WTC11 (cell line): ENCODE measurements at places on chromosomes 1 and 21.

DNA sequence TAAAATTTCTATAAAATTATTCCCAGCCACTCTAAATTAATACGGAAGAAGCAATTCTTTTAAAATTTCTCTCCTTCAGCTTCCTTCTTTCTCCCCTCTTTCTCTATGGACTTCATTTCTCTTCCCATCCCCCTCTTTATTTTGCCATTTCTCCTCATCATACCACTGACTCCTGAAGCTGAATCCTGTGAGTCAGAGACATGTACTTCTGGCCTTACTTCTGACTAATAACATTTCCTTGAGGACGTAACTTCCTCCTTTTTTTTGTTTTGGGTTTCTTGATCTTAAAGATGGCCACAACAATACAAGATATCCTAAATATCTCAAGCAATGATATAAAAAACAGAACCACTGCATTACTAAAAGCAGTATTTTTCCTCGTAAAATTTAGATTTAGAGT is 63.6 kb upstream of the DENND1B start:
- no peaks in the 10 kb centered on the region for H3K36me3 ChIP-seq
- H3K4me1 ChIP-seq, result peaks cover 11% of the 10 kb centered on the region
- no peaks in the 10 kb centered on the region for H3K27me3 ChIP-seq

DNA sequence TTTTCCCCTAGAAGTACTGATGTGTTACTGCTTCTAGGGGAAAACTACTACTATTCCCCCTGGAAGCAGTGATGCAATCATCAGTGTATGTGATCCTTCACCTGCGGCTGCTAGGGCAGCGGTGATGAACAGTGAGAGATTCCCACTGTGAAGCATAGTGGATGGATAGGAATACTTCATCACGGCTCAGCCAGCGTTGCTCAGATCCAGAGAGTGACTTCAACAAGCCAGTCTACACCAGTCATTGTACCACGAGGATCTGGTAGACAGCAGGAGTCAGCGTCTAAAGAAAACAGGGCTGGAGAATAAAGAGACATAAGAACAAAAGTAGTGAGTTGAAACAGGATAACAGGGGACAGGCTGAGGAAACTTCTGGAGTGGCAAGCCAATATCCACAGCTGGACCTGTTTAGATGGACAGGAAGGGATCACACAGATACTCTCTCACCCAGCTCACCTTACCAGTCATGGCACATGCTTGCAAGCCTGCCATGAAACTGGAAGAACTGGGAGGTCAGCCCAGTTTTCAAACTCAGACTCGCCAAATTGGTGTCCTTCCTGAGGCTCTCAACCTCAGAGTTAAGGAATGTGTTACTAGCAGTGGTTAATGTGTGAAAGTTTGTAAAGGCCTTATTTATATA is 42.4 kb upstream of the LRRC52 start:
- no peaks in the 10 kb centered on the region; the same call in 1 of the 2 replicates for H3K4me1 ChIP-seq
- H3K36me3 ChIP-seq, result no peaks in the 10 kb centered on the region
- no peaks in the 10 kb centered on the region for H3K27me3 ChIP-seq
- H3K27ac ChIP-seq, result no peak overlapping the region
- DNase-seq, result no peak

DNA sequence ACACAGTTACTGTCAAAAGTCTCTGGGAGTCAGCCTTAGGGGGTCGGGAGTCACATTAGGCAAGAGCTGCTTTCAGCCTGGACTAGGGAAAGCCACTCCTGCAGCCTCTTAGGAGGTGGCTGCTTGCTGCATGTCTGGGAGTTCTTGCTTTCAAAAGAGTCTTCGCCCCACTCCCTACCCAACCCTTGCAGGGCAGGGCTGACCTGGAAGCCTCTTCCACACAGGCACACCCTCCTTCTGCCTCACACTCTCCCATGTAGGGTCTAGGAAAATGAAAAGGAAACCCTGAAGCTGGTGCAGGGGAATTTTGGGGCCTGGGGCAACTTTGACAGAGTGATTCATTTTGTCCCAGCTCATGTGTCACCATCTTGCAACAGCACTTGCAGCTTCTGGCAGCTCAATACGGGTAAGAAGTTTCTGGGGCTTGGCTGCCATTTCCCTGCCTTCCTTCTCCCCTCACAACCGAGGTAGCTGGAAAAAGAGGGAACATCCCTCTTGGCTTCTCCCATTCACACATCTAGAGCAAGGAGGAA is 37.3 kb downstream of the KCND3 start:
- no peak for DNase-seq
- no peaks in the 10 kb centered on the region for H3K36me3 ChIP-seq
- H3K27me3 ChIP-seq, result peaks cover 6% of the 10 kb centered on the region; the same call in 1 of the 2 replicates
- H3K4me1 ChIP-seq, result peaks cover 12% of the 10 kb centered on the region

GRCh38 chr1:98975113-98975512 is 29.5 kb downstream of the PLPPR5 start:
- H3K4me3 ChIP-seq, result no peak overlapping the region
- peaks cover 40% of the 10 kb centered on the region for H3K4me1 ChIP-seq
- no peak for DNase-seq
- no peaks in the 10 kb centered on the region for H3K36me3 ChIP-seq
- no peaks in the 10 kb centered on the region for H3K27me3 ChIP-seq

DNA sequence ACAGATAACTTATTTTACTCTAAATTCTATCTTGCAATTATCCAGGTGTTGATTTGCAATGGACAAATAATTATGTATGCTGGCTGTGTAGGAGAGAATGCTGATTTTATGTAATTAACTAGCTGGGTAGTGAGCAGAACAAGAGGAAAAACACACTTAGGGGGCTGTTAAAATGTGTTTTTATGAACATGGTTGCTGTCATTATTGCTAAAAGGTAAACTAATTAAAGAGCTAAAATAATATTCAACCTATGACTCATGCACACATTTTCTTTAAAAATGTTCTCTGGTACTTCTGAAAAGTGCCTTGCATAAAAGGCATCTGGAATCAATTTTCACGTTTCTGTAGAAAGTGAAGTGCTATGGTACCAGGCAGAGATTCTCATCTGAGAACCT is 192.8 kb upstream of the C8B start:
- peaks cover 62% of the 10 kb centered on the region for H3K4me1 ChIP-seq
- no peak overlapping the region for H3K27ac ChIP-seq
- H3K27me3 ChIP-seq, result no peaks in the 10 kb centered on the region

GRCh38 chr1:52127181-52128180 is 14.4 kb upstream of the ZFYVE9 start:
- no peak overlapping the region for H3K4me3 ChIP-seq
- no peaks in the 10 kb centered on the region for H3K4me1 ChIP-seq
- H3K27ac ChIP-seq, result no peak overlapping the region
- DNase-seq, result no peak
- no peaks in the 10 kb centered on the region for H3K36me3 ChIP-seq

DNA sequence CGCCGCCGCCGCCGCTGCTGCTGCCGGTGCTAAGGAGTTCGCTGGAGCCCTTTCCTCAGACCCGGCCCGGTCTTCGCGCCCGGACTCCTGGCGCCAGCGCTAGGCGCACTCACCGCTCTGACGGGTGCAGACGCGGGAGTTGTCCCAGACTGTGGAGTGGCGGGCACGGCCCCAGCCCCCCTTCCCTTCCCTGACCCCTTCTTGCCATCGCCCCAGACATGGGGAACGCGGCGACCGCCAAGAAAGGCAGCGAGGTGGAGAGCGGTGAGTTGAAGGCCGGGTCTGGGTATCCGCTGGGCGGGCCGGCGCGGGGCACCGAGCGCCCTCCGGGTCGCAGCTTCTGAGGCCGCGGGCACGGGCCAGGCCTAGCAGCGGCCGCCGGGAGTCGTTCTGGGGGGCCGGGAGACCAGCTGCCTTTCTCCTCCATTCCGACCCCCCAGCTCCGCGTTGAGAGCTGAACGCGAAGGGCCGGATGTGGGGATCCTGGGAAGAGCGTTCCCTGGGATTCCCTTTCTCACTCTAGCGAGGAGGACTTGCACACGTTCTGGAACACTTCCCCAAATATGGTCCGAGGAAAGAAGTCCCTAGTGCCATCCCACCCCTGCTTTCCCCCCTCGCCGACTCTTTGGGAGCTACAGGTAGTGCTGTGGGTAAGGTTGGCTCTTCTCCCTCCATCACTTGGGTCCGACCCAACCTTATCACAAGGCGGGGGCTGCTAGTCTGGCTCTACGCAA is 65.8 kb upstream of the PRKACB start:
- H3K27me3 ChIP-seq, result no peaks in the 10 kb centered on the region
- peaks cover 15% of the 10 kb centered on the region for H3K4me1 ChIP-seq
- no peaks in the 10 kb centered on the region for H3K36me3 ChIP-seq
- H3K4me3 ChIP-seq, result peak overlapping the region; percentile 87

GRCh38 chr21:29753216-29753615 is 186.6 kb downstream of the GRIK1 start:
- no peak for DNase-seq
- H3K27me3 ChIP-seq, result no peaks in the 10 kb centered on the region
- no peak overlapping the region for H3K27ac ChIP-seq
- H3K4me3 ChIP-seq, result no peak overlapping the region
- peaks cover 20% of the 10 kb centered on the region for H3K4me1 ChIP-seq

- no peak for DNase-seq
- H3K4me3 ChIP-seq, result no peak overlapping the region
- no peaks in the 10 kb centered on the region for H3K27me3 ChIP-seq
- peaks cover 12% of the 10 kb centered on the region; the same call in 1 of the 2 replicates for H3K36me3 ChIP-seq
Observed at GRCh38 chr1:64495878-64496277, 25.9 kb downstream of the CACHD1 start.

DNA sequence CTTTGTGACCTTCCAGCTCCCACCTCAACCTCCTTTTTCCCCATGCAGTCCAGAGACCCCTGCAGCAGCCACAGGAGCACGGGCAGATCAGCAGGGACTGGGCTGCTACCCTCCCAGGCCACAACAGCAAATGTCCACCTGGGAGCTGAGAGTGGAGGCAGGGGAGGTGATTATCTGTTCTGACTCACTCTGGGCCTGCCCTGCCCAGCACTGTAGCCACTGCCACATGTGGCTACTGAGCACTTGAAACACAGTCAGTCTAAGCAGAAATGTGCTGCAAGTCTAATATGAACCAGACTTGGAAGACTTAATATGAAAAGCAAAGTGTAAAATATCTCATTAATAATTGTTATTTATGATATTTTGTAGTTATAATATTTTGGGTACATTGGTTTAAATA is 148.9 kb upstream of the VANGL1 start:
- no peak overlapping the region for H3K4me3 ChIP-seq
- H3K36me3 ChIP-seq, result no peaks in the 10 kb centered on the region
- peaks cover 10% of the 10 kb centered on the region for H3K4me1 ChIP-seq
- DNase-seq, result no peak

DNA sequence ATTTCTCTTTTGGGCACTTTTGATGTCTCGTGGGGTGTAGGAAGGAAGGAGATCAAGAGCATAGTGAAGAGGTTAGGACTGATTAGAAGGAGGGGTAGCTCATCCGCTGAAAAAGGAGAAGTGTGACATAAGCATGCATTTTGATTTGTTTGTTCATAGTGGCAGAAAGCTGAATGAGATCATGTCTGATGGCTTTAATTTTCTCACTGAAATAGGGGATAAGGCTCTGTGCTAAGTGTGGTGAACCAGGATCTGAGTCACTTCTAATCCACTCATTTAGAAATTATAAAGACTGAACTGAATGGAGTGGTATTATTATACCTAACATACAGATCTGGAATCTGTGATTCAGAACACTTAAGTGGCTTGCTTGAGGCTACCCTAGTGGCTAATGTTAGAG is 344.5 kb downstream of the PDE4B start:
- H3K4me3 ChIP-seq, result no peak overlapping the region
- no peak for DNase-seq
- no peak overlapping the region for H3K27ac ChIP-seq
- H3K36me3 ChIP-seq, result no peaks in the 10 kb centered on the region
- no peaks in the 10 kb centered on the region for H3K4me1 ChIP-seq

DNA sequence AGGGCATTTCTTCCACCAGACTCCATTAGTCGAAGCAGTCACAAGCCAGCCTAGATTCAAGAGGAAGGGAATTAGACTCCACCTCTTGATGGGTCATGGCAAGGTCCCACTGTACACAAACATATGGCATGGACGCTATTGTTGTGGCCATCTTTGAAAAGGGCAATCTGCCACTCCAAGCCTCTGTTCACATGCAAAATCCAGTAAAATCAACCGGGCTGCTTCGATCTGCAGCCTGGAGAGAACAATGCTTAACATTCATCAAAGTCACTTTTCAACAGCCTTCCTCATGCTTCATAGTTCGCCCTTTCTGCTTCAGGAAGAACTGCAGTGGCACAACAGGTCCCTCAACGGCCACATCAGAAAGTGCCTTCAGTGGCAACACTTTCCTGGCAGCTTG is 28.0 kb upstream of the GJB5 start:
- peaks cover 19% of the 10 kb centered on the region for H3K27me3 ChIP-seq
- H3K36me3 ChIP-seq, result no peaks in the 10 kb centered on the region
- H3K27ac ChIP-seq, result no peak overlapping the region
- no peaks in the 10 kb centered on the region for H3K4me1 ChIP-seq
